Progenitor cell of endocrine pancreas (in vitro differentiated cells): ENCODE measurements at places on chromosomes 5 and 9. TPM values are rescaled to one million over a fixed set of nuclear protein-coding genes. Genes with fewer than 3 reads are reported as not detected.

ARPC5L gene
- 36.6 and 36.9 TPM in 2 replicates for total RNA-seq

TMC1 gene
- total RNA-seq, result not detected in 2 replicates

DNA sequence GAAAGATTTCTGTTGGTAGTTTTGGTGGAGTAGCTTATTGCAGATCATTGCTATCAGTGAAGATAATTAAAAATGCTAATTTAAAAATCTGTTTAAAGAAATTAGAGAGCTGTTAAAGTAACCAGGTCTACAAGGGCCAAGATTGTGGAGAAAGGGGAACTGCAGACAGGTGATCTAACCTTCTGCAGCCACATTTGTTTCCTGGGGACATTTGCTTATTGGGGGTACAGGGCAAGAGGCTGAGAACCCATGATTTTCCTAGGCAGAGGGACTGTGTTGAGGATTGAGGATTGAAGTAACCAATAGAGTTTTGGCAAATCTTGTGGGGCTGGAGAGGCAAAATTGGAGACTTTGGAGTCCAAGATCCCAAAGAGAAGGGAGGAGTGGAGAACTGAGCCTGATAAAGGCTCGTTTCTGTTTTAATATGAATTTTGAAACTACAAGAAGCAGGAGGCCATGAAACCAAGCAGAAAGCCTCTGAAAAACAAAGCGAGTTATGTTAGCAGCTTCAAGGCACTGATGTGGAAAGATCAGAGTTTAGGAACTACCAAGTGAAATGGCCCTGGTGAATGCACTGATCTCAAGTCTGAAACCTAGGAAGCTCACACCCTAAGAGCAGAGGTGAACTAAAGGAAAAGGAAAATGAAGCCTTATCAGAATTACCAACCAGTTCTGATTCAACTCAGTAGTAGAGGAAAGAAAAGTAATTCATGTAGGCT, 219.8 kb upstream of the C9orf72 start:
- no peak overlapping the region for H3K4me3 ChIP-seq
- no peaks in the 10 kb centered on the region for H3K36me3 ChIP-seq
- no peak for DNase-seq
- no peaks in the 10 kb centered on the region for H3K27me3 ChIP-seq
- no peaks in the 10 kb centered on the region for H3K4me1 ChIP-seq
- H3K27ac ChIP-seq, result no peak overlapping the region

- no peaks in the 10 kb centered on the region for H3K36me3 ChIP-seq
- H3K27me3 ChIP-seq, result peaks cover 65% of the 10 kb centered on the region
- DNase-seq, result no peak
These were observed 44.1 kb downstream of the GAS1 start for GRCh38 chr9:86902991-86903733.

PGM5 gene
- total RNA-seq, result 3.6 and 3.9 TPM in 2 replicates

WWC1 gene
- 62.3 and 70.3 TPM in 2 replicates for total RNA-seq

DNA sequence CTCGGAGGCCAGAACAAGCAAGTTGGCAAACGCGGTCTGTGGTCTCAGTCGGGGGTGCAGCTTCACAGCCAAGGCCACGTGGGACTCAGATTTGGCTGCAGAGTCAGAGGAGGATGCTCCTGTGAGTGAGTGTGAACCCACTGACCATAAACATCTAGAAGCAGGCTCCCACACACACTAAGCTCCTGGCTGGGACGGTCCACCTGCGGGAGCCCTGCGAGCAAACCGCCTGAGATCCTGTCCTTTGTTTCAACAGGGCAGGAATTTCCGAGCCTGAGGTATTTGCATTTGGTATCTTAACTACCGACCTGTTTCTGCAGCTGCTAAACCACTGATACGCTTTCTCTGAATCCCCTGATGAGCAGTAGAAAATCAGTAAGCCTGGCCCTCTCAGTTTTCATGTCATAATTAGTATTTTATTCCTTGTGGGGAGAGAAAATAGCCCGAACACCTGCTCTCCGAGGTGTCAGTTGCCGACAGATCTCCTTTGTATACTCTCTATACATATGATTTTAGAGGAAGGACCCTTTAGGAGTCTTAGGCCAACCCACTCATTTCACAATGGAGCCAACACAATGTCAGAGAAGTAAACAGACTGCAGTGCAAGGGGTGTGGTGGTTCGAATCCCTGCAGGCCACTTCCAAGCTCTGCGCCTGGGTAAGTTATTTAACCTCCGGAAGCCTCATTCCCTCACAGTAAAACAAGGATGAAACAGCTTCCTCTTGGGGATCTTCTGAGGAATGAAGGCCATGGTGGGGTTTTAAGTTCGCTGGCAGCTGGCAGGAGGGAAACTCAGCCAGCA, 40.9 kb upstream of the PWWP2A start:
- H3K27me3 ChIP-seq, result peaks cover 6% of the 10 kb centered on the region
- no peaks in the 10 kb centered on the region for H3K36me3 ChIP-seq
- peak; percentile 28 for DNase-seq
- H3K4me3 ChIP-seq, result no peak overlapping the region
- peaks cover 18% of the 10 kb centered on the region for H3K4me1 ChIP-seq
- peak overlapping the region; percentile 96 for H3K27ac ChIP-seq

SLC28A3 gene
- total RNA-seq, result 0.55 and 0.62 TPM in 2 replicates
